Fibroblast of skin of back (primary cell): ENCODE measurements at places on chromosomes 13 and 19.

GRCh38 chr19:2922987-2923386 lies 21.8 kb downstream of the ZNF77 start:
- no peak for DNase-seq

- DNase-seq = no peak
Observed at GRCh38 chr19:33669376-33669775, 47.6 kb downstream of the CHST8 start.

DNA sequence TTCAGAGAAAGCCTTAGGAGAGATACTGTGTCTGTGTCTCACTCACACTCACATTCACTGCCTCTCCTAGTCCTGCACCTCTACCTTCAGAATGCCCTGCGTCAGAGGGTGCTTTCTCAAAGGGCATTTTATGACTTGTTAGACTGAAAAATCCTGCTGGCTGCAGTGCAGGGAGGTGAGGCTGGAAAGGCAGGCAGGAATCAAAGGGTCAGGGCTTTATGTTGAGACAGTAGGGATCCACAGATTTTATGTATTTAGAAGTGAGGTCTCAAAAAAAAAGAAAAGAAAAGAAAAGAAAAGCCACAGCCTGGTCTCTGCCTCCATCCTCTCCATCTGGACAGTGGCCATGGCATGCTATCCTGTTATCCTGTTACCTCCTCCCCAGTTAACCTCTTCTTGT lies 936.0 kb upstream of the SLC10A2 start:
- DNase-seq = no peak

GRCh38 chr19:44807162-44807561 lies 1.7 kb upstream of the BCAM start:
- DNase-seq = no peak
